Stimulated activated CD8-positive, alpha-beta memory T cell treated with anti-CD3 and anti-CD28 coated beads, Interleukin-12 subunit alpha, Interleukin-12 subunit beta, amount 100 ng/mL, for 4 hours (primary cell): ENCODE measurements at places on chromosomes 1 and 21.

DNA sequence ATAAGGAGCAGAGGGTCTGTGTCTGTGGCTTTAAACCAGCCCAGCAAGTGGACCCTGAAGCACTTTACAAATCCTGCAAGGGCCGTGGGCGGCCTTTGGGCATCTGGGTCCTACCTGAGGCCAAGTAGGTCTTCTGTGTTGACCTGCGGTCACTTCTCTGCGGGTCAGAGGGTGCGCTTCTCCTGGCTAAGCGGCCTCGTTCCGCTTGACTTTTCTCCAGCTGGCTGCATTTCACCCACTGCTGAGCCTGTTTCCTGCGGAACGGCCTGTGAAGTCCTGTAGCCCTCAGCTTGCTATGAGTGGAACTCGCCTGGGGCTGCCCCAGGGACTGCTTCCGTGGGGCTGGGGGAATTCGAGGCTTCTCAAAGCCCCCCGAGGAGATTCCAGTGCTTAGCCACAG is 43.3 kb downstream of the SLC37A1 start:
- DNase-seq = no peak

DNA sequence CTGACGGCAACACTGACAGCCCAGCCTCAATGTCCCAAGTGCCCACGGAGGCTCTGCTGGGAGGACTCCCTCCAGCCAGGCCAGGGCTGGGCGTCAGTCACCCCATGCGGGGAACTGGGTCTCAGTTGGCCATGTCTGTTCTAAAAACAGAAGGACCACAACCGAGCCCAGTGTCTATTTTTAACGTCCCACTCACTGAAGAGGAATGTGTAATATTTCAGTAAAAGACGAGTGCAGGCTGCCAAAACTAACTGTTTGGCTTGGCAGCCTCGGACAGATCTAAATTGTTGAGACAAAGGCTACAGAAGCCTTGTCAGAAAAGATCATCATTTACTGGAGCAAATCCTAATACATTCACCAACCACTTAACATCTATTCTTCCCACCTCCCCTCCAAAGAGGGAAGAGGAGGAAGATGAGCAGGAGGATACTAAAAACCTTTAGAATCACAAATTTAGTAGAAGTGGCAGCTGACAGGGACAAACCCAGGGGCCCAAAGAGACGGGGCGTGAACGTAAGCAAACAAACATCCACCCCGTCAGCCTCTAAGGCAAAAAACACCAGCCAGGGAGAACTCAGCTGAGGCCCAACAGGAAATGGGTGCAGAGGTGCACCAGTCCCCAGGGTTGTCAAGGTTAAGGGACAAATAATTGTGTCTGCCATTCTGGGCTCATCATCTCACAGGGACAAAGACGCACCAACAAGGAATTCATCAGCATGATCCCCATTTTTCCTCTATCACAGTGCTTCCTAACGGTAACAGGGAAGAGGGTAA is 18.7 kb downstream of the C1orf198 start:
- DNase-seq = no peak

DNA sequence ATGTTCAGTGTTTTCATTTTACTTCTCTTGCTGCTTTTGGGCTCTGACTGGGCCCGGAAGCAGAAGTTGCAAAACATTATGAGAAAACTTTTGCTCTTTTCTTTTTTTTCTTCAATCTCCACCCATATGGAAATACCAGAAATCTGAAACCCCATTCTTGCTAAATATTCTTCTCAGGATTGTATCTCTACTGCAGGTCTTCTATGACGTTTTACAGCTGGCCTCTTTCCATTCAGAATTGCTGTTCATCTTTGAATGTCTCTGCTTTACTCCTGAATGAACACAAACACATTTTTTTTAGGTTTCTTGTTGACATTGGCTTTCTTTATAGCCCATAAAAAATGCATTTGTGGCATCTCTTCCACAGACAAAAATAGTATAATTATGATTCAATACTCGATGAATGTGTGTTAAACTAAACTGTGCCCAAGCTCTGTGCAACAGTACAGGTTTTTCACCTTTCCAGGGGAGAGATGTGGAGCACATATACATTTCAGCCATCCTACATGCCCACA is 18.8 kb downstream of the PTPRC start:
- no peak for DNase-seq

- no peak for DNase-seq
Observed at GRCh38 chr1:27682351-27682944, 10.5 kb upstream of the IFI6 start.

DNA sequence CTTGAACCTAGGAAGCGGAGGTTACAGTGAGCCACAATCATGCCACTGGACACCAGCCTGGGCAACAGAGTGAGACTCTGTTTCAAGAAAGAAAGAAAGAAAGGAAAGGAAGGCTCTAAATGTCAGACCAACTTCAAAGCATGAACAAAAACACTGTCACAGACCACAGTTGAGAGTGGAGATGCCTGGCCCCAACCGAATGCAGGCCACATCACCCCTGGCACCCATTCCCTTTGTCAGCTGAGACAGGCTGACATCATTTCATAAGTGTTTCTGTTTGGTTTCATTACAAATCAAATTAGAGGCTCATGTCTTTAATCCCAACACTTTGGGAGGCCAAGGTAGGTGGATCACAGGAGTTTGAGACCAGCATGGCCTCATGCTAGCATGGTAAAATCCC is 28.6 kb upstream of the NADK start:
- DNase-seq = no peak

- DNase-seq = no peak
Observed at GRCh38 chr1:61183471-61184039, 101.2 kb downstream of the NFIA start.
